Activated CD4-positive, CD25-positive, alpha-beta regulatory T cell treated with anti-CD3 and anti-CD28 coated beads, Interleukin-2, amount 50 U/mL, for 72 hours (primary cell): ENCODE measurements at places on chromosomes 11 and 22.

- no peak for DNase-seq
These were observed 41.8 kb upstream of the SPON1 start for GRCh38 chr11:13920756-13921155.

GRCh38 chr11:28900427-28900826 lies 792.2 kb downstream of the METTL15 start:
- no peak for DNase-seq

DNA sequence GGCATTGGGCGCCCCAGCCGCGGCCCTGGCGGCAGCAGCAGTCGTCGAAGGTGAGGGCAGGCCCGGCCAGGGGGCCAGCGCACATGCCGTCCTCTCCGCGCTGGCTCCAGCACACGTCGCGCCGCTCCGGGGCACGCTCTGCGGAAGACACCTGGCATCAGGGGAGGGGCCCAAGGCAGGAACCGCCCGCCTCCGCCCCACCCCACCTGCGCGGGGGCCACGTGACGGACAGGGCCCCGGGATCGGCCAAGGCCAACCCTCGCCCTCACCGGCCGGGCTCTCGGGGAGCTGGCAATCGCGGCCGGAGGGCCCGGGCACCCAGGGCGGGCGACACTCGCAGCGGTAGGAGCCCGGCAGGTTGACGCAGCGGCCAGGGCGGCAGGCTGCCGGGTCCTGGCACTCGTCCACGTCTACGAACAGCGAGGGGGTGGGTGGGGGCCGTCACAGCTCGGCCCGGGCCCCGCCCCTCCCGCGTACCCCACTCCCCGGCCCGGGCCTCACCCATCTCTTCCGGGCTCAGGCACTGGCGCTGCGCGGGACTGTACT lies 14.9 kb downstream of the SCYL1 start:
- peak; percentile 53 for DNase-seq

GRCh38 chr11:117456027-117456720 lies 128.5 kb downstream of the CEP164 start:
- DNase-seq: no peak

DNA sequence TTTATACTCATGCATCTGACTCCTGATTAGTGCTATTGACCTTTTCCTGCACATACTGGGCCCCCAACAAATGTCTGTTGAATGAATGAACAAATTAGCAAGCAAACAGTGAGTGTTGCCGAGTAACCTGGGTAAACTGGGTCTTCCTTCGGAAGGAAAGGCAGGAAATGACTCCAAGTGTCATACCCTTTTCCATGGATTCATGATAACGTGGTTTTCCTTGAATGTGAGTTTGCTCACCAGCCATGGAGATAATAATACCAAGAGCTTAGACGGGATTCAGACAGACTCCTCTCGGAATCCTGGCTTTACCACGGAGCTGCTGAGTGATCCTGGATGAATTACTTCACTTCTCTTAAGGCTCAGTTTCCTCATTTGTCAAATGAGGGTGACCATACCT lies 16.7 kb downstream of the TECTA start:
- no peak for DNase-seq

- no peak for DNase-seq
These were observed 2.3 kb upstream of the USP28 start for GRCh38 chr11:113877670-113878055.

GRCh38 chr11:1592628-1593027 lies 5.5 kb downstream of the KRTAP5-2 start:
- DNase-seq: no peak

- no peak for DNase-seq
These were observed 28.2 kb downstream of the SEZ6L start for GRCh38 chr22:26197425-26197824.

DNA sequence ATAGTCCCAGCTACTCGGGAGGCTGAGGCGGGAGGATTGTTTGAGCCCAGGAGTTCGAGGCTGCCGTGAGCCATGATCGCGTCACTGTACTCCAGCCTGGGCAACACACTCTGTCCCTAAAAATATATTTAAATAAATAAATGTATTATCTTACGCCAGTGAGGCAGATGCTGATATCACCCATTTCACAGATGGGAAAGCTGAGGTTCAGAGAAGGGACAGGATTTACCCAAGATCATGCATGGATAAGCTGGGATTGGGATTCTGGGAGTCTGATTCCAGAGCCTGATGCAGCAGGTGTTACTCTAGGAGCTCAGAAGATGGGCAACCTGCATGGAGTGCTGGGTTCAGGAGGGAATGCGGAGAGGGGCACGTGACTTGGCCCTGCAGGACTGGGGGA lies 17.8 kb downstream of the SGSM1 start:
- DNase-seq: no peak

- DNase-seq: no peak
These were observed 22.9 kb upstream of the ARHGAP8 start for GRCh38 chr22:44729391-44730021.

DNA sequence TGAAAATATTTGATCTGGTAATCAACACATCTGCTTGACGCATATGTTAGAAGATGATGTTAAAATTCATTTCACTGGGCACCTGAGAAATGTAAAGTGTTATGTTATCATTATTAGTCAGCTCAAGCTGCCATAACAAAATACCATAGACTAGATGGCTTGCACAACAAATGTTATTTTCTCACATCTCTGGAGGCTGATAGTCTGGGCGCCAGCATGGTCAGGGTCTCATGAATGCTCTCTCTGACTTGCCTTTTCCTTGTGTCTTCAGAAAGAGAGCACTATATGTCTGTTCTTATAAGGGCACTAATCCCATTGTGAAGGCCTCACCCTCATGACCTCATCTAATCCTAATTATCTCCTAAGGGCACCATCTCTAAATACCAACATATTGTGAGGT lies 435.3 kb downstream of the NELL1 start:
- no peak for DNase-seq

GRCh38 chr11:1297576-1298473 lies 11.6 kb downstream of the TOLLIP start:
- DNase-seq: peak; percentile 24

- no peak for DNase-seq
These were observed 1014.1 kb downstream of the LRRC4C start for GRCh38 chr11:40445391-40445790.

DNA sequence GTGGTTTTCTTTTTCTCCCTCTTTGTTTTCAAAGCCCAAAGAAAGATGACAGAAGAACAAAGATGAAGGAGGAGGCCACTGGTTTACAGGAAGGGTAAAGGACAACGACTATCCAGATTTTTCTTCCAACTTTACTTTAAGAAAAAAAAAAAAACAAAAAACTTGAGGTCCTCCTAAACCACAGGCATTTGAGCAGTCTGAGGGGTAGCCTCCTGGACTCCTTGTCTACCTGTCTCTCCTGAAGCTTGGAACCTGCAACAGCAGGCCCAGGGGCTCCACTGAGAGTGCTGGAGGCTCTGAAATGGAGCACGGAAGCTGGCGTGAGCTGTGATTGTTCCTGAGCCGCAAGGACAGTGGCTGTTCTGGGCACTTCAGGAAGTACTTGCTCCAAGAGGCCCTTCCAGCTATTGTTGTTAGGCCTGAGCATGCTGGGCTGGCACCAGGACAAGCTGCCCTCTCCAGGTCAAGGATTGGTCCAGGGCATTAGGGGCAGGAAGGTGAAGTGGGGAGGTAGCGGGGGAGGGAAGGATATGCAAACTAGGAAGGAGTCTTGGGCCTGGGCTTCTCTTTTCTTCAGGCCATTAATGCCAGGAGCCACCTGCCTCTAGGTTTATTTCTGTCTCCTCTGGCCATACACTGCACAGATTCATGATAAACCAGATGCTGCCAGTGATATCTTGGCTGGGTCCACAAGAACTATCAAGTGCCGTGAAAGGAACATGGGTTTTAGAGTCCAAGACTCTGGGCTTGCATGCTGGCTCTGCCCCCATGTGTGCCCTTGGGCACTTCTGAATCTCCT lies 147.3 kb downstream of the CCDC34 start:
- no peak for DNase-seq

DNA sequence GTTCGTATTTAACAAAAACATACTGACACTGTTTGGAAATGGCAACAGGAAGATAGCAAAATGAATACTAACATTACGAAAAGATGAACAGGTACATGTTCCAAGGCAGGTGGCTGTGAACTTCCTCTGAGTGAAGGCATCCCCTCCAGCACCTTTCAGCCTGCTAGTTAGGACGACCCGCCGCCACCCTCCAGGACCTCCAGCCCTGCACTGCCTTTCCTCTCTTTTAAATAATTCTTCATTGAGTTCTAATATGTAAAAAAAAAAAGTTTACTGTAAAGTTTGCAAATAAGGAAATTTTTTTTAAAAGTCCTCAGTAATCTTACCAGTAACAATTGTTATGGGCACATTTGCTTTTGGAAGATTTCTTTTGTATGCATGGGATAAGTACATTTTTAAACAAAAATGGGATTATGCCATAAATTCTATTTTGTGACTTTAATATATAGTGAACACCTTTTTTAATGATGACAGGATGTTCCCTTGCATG lies 6.0 kb downstream of the NEAT1 start:
- peak; percentile 36 for DNase-seq

GRCh38 chr11:46452918-46453517 lies 61.4 kb upstream of the CHRM4 start:
- DNase-seq: no peak

- no peak for DNase-seq
These were observed 72.3 kb downstream of the PPP6R3 start for GRCh38 chr11:68532727-68533369.

DNA sequence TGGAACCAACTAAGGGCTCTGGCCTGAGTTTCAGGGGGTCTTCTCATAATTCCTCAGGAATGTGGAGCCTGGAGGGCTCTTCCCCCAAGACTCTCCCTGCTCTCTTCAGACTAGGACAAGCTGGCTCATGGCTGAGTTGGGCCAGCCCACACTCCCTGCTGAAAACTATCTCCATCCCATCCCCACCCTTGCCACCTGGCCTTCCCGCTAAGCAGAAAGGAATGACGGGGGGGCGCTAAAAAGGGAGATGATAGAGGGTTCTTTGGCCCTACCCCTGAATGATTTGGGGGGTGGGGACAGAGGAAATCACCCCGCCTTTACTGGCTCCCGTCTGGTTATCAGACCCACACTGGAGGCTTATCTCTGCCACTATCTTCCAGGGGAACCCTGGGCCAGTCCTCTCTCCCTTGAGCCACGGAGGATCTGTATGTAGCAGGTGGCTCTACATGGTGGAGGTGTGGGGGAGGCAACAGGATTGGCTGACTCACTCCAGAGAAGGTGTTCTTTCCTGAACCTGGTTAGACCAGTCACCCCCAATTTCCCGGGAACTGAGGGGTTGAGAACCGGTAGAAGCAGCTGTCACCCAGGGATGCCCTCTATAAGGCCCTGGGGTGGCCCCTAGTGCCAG lies 5.7 kb downstream of the SMTN start:
- no peak for DNase-seq

DNA sequence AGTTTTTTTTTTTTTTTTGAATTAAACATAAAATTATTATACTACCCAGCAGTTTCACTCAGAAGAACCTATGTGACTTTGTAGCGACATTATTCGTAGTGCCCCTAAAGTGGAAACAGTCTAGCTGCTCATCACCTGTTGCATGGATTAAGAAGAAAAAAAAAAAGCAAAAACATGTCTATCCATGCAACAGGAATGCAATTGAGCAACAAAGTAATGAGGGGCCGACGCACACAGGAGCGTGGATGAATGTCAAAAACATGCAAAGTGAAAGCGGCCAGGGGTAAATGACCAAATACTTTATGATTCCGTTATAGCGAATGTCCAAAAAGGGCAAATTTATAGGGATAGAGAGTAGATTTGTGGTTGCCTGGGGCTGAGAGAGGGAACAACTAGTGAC lies 16.3 kb downstream of the MYO18B start:
- DNase-seq: no peak

GRCh38 chr11:1969035-1969434 lies 21.9 kb downstream of the MRPL23 start:
- DNase-seq: no peak

GRCh38 chr22:49934160-49934890 lies 15.9 kb downstream of the CRELD2 start:
- DNase-seq: peak; percentile 49

DNA sequence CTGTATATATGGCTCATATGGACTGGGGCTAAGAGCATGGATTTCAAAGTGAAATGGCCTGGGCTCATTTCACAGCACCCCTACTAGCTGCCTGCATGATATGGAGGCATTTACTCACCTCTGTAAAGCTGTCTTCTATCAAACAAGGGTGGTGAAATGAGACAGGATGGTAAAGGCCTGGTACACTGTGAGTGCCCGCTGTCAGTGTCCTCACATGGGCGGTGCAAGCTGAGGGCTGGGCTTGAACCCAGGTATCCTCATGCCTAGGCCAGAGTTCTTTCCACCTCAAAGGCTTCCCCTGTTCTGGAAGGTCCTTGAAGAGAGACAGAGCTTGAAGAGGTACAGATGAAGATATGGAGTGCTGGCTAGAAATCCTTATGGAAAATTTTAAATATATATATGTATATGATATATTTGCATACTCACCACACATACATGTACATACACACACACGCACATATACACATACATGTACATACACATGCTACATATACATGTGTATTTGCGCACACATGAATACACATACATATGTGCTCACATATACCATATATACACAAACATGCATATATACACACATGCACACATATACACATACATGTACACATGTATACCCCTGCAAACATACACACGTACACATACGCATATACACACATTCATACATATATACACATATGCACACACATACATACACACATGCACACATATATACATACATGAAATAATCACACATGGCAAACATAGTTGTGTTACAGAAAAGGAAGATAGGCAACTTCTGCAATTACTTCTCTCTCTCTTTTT lies 44.7 kb downstream of the MICAL2 start:
- DNase-seq: no peak

DNA sequence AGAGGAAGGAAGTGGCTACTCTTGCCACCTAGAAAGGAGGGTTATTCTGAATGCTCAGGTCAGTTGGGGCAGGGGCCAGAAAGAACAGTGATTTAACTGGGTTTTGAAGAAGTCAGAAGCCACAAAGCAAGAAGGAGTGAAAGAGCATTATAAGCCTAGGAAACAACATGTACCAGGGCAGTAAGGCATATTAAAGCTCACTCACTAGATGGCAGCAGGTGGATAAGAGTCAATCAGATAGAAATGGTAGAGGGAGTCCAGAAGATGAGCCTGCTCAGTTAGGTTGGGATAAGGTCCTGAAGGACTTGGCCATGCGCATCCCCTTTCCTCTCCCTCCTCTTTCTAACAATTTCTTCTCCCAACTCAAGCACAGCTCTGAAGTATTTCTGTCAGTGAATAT lies 22.0 kb upstream of the PATE1 start:
- DNase-seq: no peak
